ENCODE measurements at places on chromosomes 1 and 21. TPM values are rescaled to one million over a fixed set of nuclear protein-coding genes. Genes with fewer than 3 reads are reported as not detected.

DNA sequence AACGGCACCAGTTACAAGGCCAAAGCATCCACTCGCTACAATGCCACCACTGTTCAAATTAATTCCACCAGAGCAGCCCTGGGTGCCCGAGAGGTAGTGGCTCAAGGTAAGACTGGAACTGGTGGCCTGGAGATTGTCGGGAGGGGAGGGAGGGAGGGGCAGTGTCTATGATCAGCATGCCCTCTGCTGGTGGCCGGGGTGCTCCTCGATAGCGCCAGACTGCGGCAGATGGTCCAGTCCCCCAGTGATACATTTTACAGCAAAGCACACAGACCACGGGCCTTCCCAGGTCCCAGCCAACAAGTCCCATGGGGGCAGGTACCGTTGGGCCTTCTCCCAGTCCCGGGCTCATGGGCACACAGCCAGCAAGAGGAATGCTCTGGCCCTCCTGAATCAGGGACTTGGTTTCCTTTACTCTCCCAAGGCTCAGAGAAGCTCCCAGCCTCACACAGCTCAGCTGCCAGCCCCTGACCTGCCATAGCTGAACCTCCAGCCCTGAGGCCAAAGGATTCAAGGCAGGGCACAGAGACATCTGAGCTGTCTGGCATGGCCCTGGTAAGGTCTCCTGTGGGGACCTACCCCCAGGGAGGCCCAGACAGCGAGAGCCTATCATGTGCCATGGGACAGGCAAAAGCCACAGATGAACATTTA is 15.3 kb downstream of the ACOT7 start:
- DNase-seq: no peak

The CBR1 gene
- 152 TPM for total RNA-seq

DNA sequence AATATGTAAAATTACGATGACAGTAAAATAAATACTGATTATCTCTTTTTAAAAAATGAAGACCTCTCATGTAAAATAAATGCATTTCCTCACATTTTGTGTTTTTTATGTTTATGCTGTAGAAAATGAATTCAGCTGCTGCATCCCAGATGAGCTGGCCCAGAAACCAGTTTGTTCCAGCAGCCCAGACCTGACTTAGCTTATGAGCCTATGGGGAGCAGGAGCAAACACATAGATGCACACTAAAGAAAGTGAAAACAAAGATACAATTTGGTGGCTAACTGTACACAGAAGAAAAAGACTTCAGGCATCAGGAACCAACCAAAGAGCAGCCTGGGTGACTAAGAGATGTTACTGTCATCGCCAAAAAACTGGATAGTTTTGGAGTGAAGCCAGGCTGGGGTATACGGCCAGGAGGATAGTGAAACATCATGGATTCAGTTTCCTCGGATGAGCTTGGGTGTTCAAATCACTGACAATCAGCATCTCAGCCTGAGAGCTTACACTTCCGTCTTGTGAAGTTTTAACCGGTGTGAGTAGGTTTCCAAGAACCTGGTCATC is 113.9 kb upstream of the BACE2 start:
- no peak for DNase-seq

The TMEM240 gene
- total RNA-seq: 0.98 TPM

The FCGR3A gene
- 25.2 TPM for total RNA-seq
